Activated CD8-positive, alpha-beta memory T cell treated with anti-CD3 and anti-CD28 coated beads for 24 hours (primary cell): ENCODE measurements at places on chromosomes 5 and 9.
A peak's percentile ranks its signal among the peaks of the same experiment; 100 is the strongest.

DNA sequence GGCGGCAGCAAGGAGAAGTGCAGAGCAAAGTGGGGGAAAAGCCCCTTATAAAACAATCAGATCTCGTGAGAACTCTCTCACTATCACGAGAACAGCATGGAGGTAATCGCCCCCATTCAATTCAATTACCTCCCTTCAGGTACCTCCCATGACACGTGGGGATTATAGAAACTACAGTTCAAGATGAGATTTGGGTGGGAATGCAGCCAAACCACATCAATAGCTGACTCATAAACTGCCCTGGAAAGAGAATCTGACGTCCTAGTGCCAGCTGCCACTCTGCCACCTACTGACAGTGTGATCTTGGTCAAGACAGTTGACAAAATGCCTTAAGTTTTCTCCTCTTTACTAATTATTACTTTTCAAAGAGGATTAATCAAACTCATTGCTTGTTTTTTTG lies 128.3 kb downstream of the GPBP1 start:
- no peak for DNase-seq

GRCh38 chr5:17944046-17944445 lies 309.8 kb downstream of the TAF11L14 start:
- DNase-seq: no peak

- no peak for DNase-seq
Measured at GRCh38 chr5:65101632-65102100, 332.9 kb downstream of the CWC27 start.

DNA sequence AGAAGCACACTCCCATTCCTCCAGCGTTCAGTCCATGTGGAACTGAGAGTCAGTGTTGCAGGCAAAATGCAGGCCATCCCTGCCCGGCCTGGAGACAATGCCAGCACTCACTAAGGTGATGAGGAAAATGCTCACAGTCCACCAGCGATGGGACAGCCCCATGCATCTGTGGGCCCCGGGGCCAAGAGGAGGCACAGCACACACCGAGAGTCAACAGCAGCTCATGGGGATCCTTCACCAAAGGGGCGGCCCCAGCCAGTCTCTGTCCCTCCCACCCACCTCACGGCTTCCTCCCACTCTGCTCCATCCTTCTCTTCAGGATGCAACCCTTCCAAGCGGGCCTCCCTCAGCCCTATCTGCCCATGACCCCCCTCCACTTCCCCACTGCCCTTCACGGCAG lies 6.2 kb downstream of the SEMA4D start:
- peak; percentile 68 for DNase-seq

DNA sequence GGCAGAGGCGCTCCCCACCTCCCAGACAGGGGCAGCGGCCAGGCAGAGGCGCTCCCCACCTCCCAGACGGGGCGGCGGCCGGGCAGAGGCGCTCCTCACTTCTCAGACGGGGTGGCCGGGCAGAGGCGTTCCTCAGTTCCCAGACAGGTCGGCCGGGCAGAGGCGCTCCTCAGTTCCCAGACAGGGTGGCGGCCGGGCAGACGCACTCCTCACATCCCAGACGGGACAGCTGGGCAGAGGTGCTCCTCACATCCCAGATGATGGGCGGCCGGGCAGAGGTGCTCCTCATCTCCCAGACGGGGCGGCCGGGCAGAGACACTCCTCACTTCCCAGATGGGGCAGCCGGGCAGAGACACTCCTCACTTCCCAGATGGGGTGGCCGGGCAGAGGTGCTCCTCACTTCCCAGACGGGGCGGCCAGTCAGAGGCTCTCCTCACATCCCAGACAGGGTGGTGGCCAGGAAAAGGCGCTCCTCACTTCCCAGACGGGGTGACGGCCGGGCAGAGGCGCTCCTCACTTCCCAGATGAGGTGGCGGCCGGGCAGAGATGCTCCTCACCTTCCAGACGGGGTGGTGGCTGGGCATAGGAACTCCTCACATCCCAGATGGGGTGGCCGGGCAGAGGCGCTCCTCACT lies 75.1 kb downstream of the CARTPT start:
- no peak for DNase-seq

GRCh38 chr9:73611032-73611431 lies 459.4 kb downstream of the ANXA1 start:
- DNase-seq: no peak

- no peak for DNase-seq
Measured at GRCh38 chr9:29160763-29161353, 1587.6 kb upstream of the C9orf72 start.

DNA sequence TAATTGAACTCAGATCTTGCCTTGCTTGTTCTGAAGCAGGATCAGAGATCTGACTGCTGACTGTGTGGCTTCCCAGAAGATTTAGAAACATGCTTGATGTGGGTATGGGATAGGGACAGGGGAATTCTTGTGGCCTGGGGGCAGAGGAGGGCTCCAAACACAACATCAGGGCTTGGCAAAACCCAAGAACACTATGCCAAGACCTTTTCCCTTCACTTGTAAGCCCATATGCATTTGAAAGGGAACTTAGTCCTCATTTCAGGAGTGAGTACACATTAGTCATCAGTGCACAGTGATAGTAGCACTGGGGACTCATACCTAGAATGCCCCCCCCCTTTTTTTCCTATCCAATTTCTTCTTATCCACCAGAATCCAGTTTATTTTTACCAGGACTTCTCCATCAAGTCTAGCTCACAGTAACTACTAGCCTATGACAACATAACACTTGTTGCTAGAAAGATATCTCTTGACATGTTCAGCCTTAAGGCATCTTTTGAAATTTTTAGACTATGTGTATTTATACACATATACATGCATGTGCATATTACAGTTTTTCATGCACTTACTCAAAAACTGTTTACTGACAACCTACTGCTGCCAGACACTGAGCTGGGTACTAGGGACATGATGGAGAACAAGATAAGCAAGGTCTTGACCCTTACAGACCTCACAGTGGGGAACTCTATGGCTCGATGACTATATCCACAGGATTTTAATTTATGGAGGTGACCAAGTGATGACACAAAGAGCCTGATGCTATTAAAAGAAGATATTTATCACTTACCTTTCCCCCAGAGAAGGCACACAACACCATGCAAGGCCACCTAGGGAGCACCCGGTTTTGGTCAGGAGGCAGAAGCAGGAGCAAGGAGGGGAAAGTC lies 158.3 kb upstream of the MAP3K1 start:
- no peak for DNase-seq

DNA sequence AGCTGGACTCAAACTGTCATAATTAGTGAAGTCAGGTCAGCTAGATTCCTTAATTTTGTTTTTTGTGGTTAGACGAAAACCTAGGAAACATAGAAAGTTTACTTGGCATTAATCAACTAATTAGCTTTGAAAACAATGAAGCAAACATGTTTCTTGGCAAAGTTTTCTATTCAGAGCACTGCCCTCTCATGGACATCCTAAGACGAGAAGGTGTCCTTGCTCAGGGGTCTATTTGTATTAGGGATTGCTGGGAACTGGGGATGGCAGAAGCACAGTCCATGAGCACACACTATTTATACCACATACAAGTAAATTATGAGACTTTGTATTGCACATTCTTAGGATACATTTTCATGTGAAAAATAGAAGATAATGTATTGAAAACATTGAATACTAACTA lies 49.7 kb downstream of the POC5 start:
- DNase-seq: no peak

- DNase-seq: no peak
Measured at GRCh38 chr9:128979111-128979510, 31.6 kb downstream of the NUP188 start.

- no peak for DNase-seq
Measured at GRCh38 chr9:87269296-87270176, 228.1 kb upstream of the DAPK1 start.

DNA sequence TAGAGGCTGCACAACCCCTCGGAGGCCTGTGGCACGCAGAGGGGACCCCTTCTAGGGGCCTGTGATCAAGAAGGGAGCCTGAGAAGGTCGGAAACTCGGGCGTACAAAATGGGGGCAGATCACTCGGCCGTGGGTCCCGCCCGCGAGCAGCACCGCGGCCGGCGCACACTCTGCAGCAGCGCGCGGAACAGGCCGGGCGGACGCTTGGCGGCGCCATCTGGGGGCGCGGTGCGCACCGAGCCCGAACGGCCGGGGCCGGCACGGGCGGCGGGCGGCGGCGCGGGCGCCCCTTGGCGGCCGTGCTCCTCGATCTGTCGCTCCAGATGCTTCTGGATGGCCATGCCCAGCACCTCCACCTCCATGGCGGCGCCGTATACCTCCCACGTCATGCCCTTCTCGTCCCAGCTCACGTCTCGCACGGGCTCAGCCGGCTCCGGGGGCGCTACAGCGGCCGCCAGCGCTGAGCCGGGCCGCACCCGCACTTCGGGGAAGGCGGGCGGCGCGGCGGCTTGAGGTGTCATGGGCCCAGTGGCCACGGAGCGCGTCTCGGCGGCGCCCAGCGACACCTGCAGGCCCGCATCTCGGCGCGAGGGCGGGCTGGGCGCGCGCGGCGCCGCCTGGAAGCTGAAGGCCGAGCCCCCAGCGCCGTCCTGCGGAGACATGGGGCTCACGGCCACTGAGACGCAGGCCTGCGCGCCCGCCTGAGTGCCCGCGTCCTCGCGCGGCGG lies 13.1 kb downstream of the GPRIN1 start:
- peak; percentile 84 for DNase-seq

- no peak for DNase-seq
Measured at GRCh38 chr5:17411436-17412402, 86.3 kb upstream of the TAF11L2 start.

- DNase-seq: no peak
Measured at GRCh38 chr5:160905285-160905684, 53.3 kb upstream of the ATP10B start.

DNA sequence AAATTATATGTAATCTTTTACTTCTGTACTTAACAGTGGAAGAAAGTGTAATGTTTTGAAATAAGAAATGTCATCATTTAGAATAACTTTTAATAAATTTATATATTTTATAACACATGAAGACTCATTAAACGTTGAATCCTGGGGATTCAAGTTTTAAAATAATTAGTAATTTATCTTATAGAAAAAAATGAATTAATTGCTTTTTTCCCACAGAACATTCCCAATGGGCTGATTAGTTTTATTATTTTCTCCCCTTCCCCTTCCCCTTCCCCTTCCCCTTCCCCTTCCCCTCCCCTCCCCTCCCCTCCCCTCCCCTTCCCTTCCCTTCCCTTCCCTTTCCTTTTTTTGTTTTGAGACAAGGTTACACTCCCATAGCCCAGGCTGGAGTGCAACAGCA lies 79.7 kb downstream of the MRPS30 start:
- DNase-seq: no peak

DNA sequence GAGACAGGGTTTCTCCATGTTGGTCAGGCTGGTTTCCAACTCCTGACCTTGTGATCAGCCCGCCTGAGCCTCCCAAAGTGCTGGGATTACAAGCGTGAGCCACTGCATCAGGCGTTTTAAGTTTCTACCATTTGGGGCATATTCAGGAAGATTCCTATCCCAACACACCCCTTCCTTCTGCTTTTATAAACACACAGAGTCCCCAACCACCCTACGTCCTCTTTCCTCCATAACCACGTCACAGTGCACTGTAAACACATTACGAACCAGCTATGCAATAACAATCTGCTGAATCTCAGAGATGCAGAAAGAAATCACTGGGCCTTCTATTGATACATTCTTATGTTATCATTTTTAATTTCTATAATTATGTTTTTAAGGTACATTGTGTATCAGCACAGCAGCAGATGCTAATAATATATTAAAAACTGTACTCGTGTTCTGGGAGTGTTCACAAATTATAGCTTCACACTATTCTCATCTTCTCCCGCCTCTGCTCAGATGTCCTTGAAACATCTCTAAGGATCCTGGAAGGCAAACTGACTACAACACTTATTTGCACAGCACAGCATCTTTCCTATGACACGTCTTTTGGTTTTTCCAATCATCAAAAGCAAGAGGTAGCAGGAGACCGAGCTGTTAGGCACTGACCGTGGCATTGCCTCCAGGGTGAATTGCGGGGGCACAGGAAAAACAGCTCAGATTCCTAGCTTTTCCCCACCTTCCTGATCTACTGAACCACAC lies 60.2 kb downstream of the KCNIP1 start:
- DNase-seq: peak; percentile 7
